ENCODE measurements at places on chromosomes 1 and 21. TPM values are rescaled to one million over a fixed set of nuclear protein-coding genes. Genes with fewer than 3 reads are reported as not detected.

Gene KRTAP10-6
- total RNA-seq: not detected

Gene C1orf141
- not detected for total RNA-seq

Gene GFI1
- total RNA-seq: 0.29 TPM

Gene ANGPTL7
- total RNA-seq: not detected

Gene VTCN1
- total RNA-seq: 0.12 TPM

Gene UBE2G2
- 159 TPM for total RNA-seq

Gene DEPDC1
- total RNA-seq: 21.6 TPM

Gene MCOLN2
- total RNA-seq: 11.7 TPM

Gene MAN1C1
- 0.11 TPM for total RNA-seq

Gene REG4
- total RNA-seq: 0.40 TPM

Gene RPS6KC1
- total RNA-seq: 22.3 TPM

Gene OR2T29
- not detected for total RNA-seq

Gene RUNX1
- total RNA-seq: 77.8 TPM

Gene TRNAU1AP
- 19.6 TPM for total RNA-seq

Gene OR10K1
- not detected for total RNA-seq

Gene SRRM1
- total RNA-seq: 51.3 TPM

Gene CASQ1
- not detected for total RNA-seq

Gene GJA8
- not detected for total RNA-seq

Gene OVAAL
- total RNA-seq: not detected

Gene ENAH
- total RNA-seq: 101 TPM

Gene GNG4
- 0.80 TPM for total RNA-seq

Gene SDE2
- 30.2 TPM for total RNA-seq

Gene TMEM50B
- 21.5 TPM for total RNA-seq

Gene CFHR5
- total RNA-seq: not detected

Gene MTARC1
- 50.2 TPM for total RNA-seq

Gene SPRR4
- total RNA-seq: not detected

All from PC-3 (cell line).